Stomach (tissue), 19 donors: ENCODE measurements at places on chromosomes 2 and 18. TPM values are rescaled to one million over a fixed set of nuclear protein-coding genes. Genes with fewer than 3 reads are reported as not detected.

- no peak for DNase-seq
These were observed 941 bp upstream of the SGO2 start for GRCh38 chr2:200525066-200525465.

DNA sequence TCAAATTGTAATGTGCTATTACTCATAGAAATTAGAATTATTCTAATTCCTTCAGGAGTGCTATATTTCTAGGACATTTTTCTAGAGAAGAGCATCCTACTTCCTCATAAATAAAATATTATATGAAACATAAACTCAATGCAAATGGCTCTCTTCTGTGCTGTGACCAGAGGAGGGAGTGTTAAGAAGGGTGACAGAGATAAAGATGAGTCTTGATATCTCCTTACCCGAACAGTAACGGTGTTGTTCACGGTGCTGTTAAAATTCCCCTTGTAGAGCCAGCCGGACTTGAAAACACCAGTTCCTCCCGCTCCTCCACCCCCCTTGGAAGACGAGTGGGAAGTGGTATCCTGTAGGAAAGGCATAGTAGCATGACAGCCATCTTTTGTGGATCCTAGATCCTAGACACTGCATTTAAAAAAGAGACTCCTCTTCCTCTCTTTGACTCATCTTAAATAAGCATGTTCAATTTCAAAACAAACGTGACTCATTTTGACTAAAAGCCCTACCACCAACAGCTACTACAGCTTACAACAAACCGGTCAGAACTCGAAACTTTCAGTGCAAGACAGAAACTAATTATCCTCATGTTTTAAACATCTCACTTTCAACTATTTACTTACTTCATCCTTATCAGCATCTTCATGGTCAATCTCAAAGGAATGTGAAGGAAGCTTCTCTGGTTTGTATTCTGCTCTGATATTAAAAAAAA lies 156.3 kb downstream of the DOCK10 start:
- DNase-seq = no peak

DNA sequence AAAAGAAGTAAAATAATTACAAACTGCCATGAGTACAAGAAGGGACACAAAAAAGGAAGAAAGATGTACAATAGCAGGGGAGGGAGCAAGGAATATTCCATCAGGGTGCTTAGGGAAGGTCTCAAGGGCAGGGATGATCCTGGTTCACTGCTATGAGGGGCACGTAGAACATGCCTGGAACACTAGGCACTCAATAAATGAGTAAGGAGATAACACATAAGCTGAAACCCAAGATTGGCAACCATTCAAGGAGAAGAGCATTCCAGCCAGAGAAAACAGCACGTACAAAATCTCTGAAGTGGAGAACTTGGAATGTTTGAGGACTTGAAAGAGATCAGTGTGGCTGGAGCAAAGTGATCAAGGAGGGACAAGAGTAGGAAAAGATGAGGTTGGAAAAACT lies 103.2 kb downstream of the FAM161A start:
- no peak for DNase-seq

DNA sequence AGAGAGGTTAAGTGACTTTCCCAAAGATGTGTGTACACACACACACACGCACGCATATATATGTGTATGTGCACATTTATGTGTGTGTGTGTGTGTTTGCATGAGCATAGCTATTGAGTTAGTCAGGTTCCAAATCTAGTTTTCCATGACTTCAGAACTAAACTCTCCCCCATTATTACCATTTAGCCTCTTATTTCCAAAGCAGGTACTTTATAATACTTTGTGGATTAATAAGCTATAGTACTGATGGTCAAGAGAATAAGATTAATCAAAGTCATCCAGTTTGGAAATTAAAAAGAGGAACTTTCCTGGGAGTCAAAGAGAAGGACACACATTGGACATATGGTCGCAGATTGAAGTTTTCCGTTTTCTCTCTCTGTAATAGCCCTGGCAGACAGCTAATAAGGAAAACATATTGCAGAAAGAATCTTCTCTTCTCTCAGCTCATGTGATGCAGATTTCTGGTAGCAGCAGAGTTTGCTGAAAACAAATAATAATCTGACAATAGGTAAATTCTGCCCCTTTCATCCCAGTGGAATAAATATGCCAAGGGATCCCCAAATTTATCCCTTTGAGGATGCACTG lies 410.9 kb upstream of the TCF4 start:
- no peak for DNase-seq

GRCh38 chr2:215436705-215437565 lies 1.1 kb upstream of the FN1 start:
- peak; percentile 32 for DNase-seq

- DNase-seq = peak; percentile 85
These were observed at the start of gene KLHL29 for GRCh38 chr2:23384551-23385343. TSS of gene KLHL29 (plus strand) at chr2:23385179. CDS start at chr2:23562197, 177,018 bp downstream.

DNA sequence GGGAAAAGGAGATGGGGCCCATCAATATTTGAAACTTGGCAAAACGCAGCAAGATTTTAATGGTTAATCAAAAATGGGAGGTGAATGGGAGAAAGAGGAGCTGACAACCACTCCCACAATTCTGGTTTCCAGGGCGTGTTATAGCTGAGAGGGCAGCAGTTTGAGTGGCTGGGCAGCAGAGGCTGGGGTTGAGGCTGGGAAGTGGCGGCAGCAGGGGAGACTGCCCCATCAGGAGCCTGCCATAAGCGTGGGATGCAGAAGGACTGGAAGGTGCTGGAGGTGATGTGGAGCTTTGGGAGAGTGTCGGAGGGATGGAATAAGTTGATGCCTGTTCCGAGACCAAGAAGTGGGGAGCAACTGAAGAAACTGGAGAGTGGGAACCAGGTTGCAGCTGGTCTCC lies 48.9 kb upstream of the SH3RF3 start:
- no peak for DNase-seq

GRCh38 chr2:150595803-150596470 lies 108.5 kb upstream of the RND3 start:
- no peak for DNase-seq

- no peak for DNase-seq
These were observed 21.5 kb upstream of the TFPI start for GRCh38 chr2:187575751-187576067.

SLC11A1 gene
- total RNA-seq = 19.3 TPM

ARHGAP28 gene
- total RNA-seq = 3.5 TPM

KIAA1328 gene
- 21.7 TPM for total RNA-seq
